Activated CD4-positive, CD25-positive, alpha-beta regulatory T cell treated with anti-CD3 and anti-CD28 coated beads, Interleukin-2, amount 50 U/mL, for 72 hours (primary cell): ENCODE measurements at places on chromosomes 11 and 22.

DNA sequence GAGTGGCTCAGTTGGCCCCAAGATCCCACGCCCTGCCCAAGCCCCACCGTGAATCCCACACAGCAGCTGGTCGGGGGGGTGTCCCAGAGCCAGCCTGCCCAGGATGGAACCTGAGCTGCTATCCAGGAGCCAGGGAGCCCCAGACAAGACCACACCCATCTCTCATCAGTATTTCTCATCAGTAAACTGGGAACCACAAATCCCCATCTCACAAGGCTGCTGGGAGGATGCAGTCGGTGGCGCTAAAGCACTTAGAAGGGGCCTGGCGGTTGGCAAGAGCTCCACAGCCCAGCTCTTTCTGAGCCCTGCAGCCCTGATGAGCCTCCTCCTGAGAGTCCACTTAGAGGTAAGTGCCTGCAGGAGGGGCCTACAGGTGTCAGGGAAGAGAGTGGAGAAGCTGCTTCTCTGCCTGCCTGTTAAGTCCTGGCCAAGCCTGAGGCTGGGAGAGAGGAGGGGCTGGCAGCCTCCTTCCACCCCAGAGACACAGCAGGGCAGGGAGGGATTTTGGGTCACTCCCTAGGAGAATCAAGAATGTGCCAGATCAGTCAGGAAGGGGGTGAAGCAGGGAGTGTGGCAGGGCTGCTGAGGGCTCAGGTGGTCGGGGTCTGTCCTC is 6.1 kb downstream of the FADS3 start:
- no peak for DNase-seq

DNA sequence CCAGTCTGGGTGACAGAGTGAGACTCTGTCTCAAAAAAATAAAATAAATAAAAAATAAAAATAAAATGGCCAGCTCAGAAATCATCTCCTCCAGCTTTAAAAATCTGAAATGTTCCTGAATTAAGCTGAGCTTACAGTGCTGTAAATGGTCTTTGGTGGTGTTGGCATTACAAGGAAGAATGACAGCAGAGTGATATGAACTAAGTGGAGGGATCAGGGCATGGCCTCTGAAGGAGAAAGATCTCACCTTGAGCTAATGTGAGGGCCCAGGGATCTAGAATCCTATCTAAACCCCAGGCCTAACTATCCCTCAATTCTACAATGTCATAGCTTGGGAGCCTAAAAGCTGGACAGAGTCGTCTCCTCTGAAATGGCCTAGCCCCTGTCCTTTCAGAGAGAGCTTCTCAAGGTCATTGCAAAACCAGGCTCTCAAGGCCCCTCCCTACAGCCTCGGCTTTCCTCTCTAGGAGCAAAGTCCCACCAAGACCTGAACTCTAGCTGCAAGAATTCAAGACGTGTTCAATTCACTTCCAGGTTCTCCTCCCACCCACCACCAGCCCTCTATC is 345.4 kb downstream of the BUD13 start:
- no peak for DNase-seq

- no peak for DNase-seq
Observed at GRCh38 chr11:28490773-28491382, 382.7 kb downstream of the METTL15 start.

DNA sequence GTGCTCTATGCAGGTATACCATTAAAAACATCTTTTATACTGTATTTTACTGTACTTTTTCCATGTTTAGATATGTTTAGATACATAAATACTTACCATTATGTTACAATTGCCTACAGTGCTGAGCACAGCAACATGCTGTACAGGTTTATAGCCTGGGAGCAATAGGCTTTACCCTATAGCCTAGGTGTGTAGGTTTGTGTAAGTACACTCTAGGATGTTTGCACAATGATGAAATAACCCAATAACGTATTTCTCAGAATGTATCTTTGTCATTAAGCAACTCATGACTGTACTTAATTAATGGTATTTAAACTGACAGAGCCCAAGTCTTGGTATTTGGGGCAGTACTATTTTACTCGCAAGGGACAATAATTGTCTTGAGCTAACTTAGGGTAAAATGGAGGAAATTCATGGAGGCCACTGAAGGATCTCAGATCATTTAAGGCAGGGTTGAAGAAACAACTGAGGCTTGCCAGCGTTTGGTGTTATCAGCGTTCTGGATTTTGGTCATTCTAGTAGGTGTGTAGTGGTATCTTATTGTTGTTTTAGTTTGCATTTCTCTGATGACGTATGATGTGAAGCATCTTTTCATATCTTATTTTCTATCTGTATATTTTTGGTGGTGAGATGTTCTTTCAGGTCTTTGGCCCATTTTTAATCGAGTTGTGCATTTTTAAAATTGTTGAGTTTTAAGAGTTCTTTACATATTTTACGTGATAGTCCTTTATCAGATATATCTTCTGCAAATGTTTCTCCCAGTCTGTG is 42.4 kb downstream of the ADAMTS15 start:
- DNase-seq = no peak
